ENCODE measurements at places on chromosomes 12 and 14. TPM values are rescaled to one million over a fixed set of nuclear protein-coding genes. Genes with fewer than 3 reads are reported as not detected.

LRP6 gene
- total RNA-seq: 1.1 TPM

DNA sequence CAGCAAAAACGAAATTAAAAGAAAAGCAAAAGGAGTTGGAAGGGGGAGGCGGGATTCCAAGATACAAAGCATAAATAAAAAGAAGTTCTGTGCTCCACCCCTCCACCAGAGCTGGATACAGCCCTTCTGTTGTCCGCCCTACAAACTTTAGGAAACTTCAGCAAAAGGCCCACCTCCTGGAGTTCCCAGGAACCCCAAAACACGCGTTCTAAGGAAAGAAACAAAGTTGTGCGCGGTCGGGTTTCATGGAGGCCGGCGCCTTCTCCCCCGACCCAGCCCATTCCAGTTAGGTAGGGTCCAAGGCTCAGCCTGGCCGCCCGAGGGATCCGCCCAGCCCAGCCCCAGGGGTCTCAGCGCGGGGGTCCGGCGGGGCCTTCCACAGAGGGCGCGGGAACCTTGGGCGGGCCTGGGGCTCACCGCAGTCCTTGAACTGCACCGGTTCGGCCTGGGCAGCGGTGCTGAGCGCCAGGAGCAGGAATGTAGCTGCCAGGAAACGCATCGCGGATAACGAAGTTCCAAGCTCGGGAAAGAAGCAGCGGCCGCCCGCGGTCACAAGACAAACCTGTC, at the start of gene NPC2:
NPC2 (minus strand) TSS at position 530 of the 567 bp plus-strand sequence; CDS start at position 499, 31 bp downstream.
- H3K27me3 ChIP-seq: no peaks in the 10 kb centered on the region
- H3K4me1 ChIP-seq: peaks cover 21% of the 10 kb centered on the region
- peaks cover 2% of the 10 kb centered on the region for H3K36me3 ChIP-seq
- no peak for DNase-seq
- peak within 1 kb of the TSS; percentile 89 for H3K27ac ChIP-seq
- H3K4me3 ChIP-seq: peak within 1 kb of the TSS; percentile 89

GRCh38 chr14:92539875-92540274, 26.3 kb downstream of the RIN3 start:
- peaks cover 18% of the 10 kb centered on the region for H3K36me3 ChIP-seq
- H3K4me1 ChIP-seq: peaks cover 74% of the 10 kb centered on the region
- no peaks in the 10 kb centered on the region for H3K27me3 ChIP-seq
- H3K27ac ChIP-seq: peak overlapping the region; percentile 86

FLRT2 gene
- not detected for total RNA-seq

AREL1 gene
- 47.6 TPM for total RNA-seq
